NCI-H2081 (cell line): ENCODE measurements at places on chromosomes 2 and 18.

GRCh38 chr2:163044114-163044513 is 205.5 kb upstream of the KCNH7 start:
- DNase-seq, result peak; percentile 59

DNA sequence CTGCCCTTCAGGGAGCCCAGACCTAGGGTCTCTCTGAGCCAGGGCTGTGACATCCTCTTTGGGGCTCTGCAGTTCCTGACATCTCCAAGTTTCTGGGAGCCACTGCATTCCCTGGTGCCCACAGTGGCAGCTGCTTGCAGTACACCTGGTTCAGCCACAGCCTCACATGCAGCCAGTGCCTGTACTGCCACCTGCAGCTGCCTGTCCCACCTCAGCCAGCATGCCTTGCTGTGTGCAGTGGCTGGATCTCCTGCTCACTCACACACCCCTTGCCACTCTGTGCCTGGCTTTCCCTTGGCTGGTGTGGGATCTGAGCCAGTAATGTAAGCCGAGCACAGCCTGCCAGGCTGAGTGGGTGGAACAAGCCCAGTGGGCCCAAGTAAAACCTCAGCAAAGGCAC is 1288.7 kb downstream of the CNTNAP5 start:
- no peak for DNase-seq

DNA sequence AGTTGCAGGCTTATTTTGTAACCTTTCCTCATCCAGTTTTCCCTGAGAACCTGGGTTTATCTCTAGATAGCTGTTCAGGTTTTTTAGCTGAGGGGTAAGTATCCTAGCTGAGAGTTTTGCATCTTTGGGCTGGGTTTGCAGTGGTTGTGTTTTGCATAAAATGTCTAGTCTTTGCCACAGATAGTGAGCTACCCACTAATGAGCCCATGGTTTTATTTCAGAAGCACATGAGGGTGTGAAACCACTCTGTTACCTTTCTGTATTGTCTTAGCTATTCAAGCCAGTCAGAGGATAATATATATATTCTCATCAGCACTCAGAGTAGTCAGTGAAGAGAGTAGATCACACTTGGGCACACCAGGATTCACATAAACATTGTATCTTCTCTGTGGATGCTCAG is 24.6 kb upstream of the TXNDC2 start:
- DNase-seq, result no peak

DNA sequence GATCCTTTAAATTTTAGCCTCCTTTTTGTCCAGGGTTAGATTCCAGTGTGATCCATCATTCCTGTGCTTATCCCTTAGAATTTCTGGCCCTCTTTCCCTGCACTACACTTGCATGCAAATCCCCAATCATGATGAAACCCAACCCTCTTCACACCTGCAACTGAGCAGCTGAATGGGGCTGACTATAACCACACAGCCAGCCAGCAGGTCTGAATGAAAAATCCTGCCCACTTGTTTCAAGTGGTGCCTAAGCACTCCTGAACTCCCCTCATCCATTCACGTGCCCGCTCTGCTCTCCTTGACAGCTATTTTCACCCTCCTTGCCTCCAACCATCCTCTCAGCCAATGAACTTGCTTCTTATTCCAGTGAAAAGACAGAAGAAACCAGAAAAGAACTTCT is 80.5 kb upstream of the AFF3 start:
- no peak for DNase-seq

GRCh38 chr18:13239171-13239956 is 20.8 kb downstream of the LDLRAD4 start:
- no peak for DNase-seq

DNA sequence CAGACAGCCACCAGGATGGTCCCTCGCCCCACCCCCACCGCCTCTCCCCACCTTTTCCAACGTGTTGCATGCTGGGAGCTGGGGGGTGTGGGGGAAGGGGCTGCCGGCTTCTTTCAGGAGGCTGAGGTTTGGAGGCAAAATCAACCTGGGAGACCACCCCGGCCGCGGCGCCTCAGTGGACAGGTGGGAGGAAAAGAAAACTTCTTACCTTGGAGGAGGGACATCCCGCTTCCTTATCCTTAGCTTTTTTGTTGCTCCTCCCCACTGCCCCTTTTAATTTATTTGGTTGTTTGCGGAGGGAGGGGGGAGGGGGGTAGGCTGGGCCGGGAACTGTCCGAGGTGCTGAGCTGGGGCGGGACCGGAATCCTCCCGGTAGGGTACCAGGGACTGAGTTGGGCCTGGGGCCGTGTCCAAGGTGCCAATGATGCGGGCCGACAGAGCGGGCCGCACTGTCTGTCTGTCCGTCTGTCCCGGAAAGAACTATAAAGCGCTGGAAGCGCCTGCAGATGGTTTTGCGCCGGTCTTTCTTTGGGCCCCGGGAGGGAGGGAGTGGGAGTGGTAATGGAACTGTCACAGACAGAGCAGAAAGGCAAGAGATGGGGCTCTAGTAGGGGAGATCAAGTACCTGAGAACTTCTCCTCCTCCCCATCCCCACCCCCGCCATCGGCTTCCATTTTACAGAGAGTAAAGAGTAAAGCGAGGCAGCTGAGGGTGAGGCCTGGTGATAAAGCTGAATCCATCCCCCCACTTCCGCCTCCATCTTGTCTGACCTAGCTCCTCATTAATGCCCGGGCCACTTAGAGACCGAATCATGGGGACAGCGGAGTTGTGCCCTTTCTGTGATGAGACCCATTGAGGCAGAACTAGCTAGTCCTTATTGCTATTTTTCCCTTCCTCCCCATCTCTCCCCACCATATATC is 2.4 kb downstream of the CDK5R2 start:
- peak; percentile 76 for DNase-seq

- peak; percentile 76 for DNase-seq
These were observed 125.6 kb downstream of the CTNNA2 start for GRCh38 chr2:79638410-79638809.

DNA sequence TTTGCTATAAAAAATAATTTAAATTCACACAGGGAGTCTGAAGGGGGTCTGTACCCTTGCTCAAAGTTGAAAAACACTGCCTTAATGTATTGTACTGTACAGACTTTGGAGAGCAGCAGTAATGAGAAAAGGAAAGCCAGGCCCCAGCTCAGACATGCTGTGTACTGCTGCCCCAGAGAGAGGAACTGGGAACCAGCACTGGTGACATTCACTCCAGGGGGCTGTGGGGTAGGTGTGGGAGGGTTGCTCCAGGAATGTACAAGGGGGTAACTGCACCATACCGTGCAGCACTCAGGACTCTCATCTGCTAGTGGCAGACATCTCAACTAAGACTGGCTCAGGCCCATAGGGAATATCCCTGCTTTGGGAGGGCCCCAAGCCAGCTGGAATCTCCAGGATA is 146.0 kb upstream of the RMP24 start:
- no peak for DNase-seq

- no peak for DNase-seq
These were observed 1067.4 kb downstream of the CNTNAP5 start for GRCh38 chr2:125092276-125093009.

DNA sequence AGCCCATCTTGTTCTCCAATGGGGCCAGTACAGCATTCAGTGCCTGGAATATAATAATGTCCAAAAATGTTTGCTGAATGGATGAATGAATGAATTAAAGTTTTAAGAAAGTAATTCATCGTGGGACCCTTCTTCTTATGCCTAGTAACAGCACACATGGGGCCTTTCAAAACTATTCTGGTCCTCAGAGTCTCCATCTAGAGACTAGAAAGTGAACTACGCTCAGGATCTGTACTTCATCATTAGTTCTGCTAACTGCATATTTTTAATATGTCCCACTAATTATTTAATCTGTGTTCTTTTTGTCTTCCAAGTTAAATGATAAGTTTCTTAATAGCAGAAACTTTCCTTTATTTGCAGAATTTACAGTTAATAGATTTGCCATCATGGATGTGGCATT is 172.5 kb downstream of the SMAD2 start:
- DNase-seq, result no peak

- peak; percentile 87 for DNase-seq
These were observed 16.8 kb upstream of the LYPD6 start for GRCh38 chr2:149313512-149313972.

DNA sequence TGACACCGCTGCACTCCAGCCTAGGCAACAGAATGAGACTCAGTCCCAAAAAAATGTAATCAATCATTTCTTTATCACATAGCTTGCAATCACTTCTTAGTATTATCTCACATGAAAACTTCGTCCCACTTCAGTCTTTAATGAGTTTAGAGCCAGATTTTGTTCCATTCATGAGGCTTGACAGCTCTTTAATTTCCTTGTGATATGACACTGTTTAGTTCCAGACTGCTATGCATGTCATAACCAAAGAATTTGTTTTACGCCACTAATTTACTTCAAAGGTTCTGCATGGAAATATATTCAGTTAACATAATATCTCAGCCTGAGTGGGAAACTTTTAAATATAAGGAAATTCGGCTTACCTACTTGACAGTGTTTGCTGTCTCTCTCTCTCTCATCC is 113.1 kb downstream of the ZNF532 start:
- DNase-seq, result no peak

DNA sequence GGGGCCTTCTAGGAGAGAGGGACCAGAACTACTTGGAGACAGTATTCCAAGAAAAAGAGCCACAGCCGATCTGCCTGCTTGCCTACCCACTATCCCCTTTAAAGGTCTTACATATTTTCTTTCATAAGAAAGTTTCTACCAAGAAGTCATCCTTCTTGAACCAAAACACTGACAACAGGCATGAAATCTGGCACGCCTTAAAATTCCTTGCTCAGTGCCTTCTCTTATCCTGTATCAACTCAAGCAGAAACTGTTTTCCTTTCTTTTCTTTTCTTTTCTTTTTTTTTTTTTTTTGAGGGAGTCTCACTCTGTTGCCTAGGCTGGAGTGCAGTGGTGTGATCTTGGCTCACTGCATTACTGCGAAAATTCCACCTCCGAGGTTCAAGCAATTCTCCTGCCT is 48.3 kb upstream of the ZFP36L2 start:
- DNase-seq, result no peak

GRCh38 chr2:157497638-157498314 is 53.9 kb upstream of the CYTIP start:
- peak; percentile 73 for DNase-seq

DNA sequence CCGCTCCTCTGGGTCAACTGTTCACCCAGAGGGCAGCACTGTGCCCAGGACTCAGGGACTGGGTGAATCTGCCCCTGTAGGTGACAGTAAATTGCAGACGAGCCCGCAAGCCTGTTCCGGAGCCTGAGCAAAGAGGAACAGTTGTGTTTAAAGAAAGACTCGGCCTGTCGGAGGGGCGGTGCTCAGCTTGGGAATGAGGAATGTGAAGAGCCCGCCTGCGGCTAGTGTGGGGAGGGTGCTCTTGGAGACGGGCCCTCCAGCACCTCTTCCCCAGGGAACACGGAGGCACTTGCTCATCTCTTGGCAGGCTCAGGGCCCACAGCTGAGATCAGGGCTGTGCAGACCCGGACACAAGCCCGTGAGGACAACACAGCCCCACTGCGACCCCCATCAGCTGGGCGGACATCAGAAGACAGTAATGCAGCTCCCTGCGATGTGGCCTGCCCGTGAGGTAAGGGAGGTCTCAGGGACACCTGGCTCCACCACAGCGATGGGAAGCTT is 299.0 kb downstream of the NDUFA10 start:
- DNase-seq, result no peak

DNA sequence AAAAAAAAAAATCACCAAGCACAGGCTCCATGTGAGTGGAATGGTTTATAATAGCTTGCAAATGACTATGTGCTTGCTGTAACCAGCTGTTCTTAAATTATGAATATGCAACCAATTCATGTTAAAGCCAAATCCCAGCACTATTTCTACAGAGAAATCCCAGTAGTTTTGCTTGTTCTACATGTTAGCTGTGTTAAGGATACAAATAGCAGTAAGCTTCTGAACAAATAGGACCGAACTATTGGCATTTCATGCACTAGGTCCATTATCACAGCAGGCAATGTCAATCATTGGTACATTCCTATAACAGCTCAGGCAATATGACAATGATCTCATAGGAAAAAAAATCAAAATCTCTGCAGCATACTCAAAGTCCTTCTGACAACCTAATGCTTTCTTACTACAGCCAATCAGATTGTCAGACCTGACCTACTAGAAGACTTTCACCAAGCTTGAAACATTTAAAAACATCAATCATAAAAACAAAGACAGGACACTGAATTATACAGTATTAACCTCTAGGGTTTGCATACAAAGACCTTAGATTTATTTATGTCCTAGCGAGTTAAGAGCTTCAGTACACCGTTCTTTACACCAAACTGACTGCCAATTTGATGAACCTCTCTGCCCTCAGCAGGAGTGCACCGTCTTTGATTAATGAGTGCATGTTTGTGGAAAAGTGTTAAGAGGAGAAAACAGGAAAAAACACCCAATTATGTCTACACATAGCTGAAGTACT is 6.4 kb downstream of the BAZ2B start:
- peak; percentile 33 for DNase-seq

- DNase-seq, result no peak
These were observed 122.2 kb downstream of the BCL2 start for GRCh38 chr18:63197246-63197869.

- DNase-seq, result peak; percentile 53
These were observed 21.4 kb downstream of the HJURP start for GRCh38 chr2:233832869-233833311.

- DNase-seq, result no peak
These were observed 109.0 kb downstream of the CERS6 start for GRCh38 chr2:168565112-168565511.

DNA sequence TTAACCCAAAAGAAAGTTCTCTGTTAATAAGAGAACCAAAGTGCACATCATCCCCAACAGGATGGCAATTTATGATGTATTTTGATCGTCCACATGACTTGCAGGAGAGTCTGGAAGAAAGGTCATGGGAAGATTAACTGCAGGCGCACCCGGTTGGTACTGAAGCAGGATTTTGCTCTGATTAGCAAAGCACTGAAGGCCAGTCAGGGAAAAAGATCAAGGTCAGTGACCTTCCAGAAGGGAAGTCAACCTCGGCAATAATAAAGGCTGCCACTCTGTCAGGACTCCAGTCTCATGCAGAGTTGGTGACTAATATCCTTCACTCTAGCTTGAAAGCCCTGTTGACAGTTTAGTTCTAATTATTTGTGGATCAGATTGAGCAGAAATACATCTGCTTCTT is 432.7 kb upstream of the RAB12 start:
- no peak for DNase-seq

- no peak for DNase-seq
These were observed 3.6 kb downstream of the LGALSL start for GRCh38 chr2:64457524-64457923.

- no peak for DNase-seq
These were observed 101.9 kb downstream of the FOXI3 start for GRCh38 chr2:88350331-88351248.

GRCh38 chr18:63109022-63109421 is 210.5 kb downstream of the BCL2 start:
- DNase-seq, result no peak

GRCh38 chr2:121860033-121860757 is 104.7 kb downstream of the TSN start:
- no peak for DNase-seq

GRCh38 chr2:37394263-37394662 is 49.8 kb downstream of the QPCT start:
- no peak for DNase-seq
